Motor neuron (in vitro differentiated cells): ENCODE measurements at places on chromosomes 3 and 15. TPM values are rescaled to one million over a fixed set of nuclear protein-coding genes. Genes with fewer than 3 reads are reported as not detected.

The CELSR3 gene
- 3.0 and 4.0 TPM in 2 replicates for total RNA-seq

- ATAC-seq: peak; percentile 35
Observed at GRCh38 chr15:89114990-89115389, 26.7 kb downstream of the ABHD2 start.

- ATAC-seq: no peak
Observed at GRCh38 chr3:94317017-94317416, 254.2 kb downstream of the NSUN3 start.

GRCh38 chr3:96619475-96619874 is 194.9 kb upstream of the EPHA6 start:
- ATAC-seq: no peak

DNA sequence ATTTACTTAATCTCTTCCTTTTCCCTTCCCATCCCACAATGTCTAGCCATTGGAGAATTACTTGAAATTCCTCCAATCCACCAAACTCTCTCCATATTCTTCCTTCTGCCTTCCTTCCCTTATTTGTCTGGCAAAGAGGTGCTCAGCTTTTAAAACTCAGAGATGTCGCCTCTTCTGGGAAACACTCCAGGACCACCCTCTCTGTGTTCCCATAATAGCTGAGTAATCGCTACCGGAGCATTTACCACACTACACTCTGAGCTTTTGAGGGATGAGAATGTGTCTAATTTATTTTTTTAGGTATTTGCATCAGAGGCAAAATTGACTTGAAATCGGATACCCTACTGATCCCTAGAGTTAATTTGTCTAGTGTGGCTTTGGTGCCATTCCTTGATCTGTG is 245.7 kb upstream of the TPRG1 start:
- no peak for ATAC-seq

DNA sequence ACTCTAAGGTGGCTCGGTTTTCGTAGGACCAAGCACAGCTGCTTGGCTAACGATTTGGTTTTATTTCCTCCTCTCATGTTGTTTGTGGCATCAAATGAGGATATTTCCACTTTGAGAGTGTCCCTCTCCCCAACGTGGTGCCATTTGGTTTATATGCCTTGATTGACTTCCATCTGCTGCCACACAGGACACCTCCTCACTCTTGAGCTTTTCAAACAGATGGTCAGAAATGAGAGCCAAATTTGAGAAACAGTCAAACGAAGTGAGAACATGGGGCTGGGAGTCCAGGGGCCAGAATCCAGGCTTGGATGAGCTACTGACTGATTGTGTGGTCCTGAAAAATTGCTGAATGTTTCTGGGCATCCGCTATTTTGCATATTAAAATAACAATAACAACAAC is 43.5 kb downstream of the CEMIP start:
- no peak for ATAC-seq

The GREM1 gene
- under 0.01 and 0.13 TPM in 2 replicates for total RNA-seq

DNA sequence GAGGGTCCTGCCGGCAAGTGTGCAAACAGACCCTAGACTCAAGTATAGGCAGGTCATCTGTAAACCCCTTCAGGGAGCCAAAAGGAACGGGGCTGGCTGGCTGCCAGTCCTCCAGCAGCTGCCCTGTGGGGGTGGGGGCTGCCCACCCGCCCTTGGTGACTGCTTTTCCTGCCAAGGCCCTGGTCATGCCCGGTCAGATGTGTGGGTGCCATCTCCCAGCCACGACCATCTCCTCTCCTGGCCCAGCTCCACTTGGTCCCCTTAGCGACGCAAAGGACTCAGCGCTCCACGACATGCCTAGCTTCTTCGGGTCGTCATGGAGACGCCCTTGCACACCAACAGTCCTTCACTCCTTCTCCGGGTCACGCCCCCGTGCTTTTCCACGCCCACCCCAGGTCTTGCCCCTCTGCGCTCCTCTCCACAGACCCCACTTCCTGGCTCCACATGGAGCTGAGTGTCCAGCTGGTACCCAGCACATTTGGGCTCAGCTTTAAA is 2.4 kb downstream of the MUC4 start:
- ATAC-seq: no peak

DNA sequence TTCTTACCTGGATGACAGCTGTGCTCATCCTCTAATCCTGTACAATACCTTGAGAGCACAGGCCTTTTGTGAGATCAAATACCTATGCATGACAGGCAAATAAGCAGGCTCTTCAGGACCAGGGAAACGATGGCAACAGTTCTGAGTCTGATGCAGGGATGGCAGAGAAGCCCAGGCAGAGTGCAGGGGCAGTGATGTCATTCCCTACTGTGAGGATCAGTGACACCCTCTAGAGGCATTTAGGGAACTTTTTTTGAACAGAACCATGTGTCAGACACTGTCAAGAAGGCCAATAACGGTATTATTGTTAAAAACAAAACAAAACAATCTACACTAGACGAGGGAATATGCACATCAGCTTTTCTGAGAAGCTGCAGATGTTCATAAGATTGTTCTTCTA is 314.8 kb upstream of the CTDSPL start:
- peak; percentile 95 for ATAC-seq

GRCh38 chr3:142484912-142485435 is 37.1 kb upstream of the XRN1 start:
- ATAC-seq: no peak
